ENCODE measurements at places on chromosomes 4 and X.

DNA sequence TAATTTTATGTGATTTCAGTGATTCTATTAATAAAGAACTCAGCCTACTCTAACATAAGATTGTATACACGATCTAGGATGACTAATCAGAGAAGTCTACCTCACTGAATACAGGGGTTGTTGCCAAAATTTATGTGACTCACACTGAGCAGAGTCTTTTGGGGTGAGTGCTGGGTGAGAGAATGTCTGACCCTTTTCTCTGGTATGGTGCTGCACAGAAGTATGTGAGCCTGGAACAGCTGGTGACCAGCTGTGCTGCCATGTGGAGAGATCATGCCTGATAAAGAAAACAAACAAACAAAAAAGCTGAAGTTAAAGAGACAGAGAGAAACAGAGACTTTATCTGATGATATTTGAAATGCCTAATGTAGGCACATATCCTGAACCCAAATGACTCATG lies 618.1 kb upstream of the GRIA3 start:
- no peak for DNase-seq

DNA sequence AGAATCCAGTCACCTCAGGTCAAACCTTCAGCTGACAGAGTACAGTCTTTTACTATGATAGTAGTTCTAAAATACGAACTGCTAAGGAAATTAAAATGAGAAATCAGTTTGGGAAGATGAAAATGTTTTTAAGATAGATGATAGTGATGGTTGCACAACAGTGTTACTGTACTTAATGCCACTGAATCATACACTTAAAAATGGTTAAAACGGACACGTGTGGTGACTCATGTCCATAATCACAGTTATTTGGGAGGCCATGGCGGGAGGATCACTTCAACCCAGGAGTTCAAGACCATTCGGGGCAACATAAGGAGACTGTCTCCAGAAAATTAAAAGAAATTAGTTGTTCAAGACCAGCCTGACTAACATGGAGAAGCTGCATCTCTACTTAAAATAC lies 41.4 kb downstream of the ABHD18 start:
- no peak for DNase-seq

- no peak for DNase-seq
Measured at GRCh38 chr4:68987007-68987406, 35.4 kb upstream of the UGT2A3 start.

DNA sequence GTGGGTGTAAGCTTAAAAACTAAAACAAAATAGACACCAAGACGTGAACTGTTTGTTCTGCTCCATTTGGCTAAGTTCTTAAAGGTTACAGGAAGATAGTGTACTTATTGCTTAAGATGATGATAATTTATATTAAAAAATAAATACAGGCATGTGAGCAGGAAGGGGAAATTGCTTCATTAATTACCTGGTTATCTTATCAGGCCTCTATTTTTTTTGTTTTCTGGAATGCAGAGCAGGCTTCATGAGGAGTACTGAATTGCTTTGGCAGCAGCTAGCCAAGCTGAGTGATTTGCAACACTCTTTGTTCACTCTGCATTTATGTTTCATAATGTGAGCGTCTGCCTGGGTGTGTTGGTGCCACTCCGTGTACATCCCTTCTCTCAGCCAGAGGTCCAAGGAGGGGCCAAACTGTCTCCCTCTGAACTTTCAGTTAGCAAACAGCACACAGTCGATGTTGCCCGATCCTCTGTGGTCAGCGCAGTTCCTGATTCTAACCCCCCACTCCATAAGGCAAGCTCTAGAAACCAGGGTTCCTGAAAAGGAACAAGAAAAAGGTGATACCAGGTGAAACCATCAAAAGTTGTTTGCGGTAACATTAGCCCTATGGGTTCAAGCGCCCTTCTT lies 348.2 kb downstream of the SPRY1 start:
- DNase-seq = no peak

GRCh38 chr4:120826449-120826848 lies 96.1 kb downstream of the PRDM5 start:
- DNase-seq = no peak

Measured in activated naive CD8-positive, alpha-beta T cell treated with anti-CD3 and anti-CD28 coated beads, Interleukin-2, amount 10 ng/mL, durations not matched to agents 7 days and 5 days (primary cell).